ENCODE measurements at places on chromosomes 3 and 15.

GRCh38 chr3:178010306-178010705, 525.9 kb upstream of the KCNMB2 start:
- no peak for DNase-seq

GRCh38 chr3:16302082-16302631, 37.1 kb downstream of the OXNAD1 start:
- no peak for DNase-seq

GRCh38 chr3:57617739-57618138, 20.6 kb upstream of the ARF4 start:
- no peak for DNase-seq

DNA sequence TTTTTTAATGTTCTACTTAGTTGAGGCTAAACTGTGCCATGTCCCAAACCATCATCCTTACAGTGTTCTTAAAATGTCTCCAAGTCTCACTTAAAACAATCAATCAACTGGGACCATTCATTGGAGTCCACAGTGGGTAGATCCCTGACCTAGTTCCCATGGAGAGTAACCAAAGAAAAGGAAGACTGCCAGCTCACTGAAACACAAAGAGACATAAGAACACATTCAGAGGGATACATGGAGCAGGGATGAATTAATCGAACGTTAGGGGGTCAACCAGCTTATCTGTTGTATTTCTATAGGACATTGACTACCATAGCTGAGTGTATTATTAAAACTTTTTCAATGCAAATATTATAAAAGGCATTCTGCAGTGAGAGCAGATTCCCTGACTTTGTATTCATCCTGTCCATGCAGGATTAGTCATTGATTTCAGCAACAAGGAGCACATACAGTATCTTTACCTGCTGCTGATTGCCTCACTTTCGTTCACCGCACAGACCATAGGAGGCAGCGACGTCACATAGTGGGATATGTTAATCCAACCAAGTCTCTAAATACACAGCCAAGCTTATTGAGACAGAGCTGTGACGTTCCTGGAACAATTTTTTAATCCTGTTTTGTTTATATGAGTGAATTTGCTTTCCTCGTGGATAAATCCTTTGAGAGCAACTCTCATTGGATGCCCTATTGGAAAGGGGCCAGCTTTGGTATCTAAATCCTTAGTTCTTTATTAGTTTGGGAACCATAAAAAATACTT, 364.9 kb upstream of the RBMS3 start:
- no peak for DNase-seq

GRCh38 chr3:51944451-51945021, 2.4 kb downstream of the PARP3 start:
- DNase-seq, result no peak

DNA sequence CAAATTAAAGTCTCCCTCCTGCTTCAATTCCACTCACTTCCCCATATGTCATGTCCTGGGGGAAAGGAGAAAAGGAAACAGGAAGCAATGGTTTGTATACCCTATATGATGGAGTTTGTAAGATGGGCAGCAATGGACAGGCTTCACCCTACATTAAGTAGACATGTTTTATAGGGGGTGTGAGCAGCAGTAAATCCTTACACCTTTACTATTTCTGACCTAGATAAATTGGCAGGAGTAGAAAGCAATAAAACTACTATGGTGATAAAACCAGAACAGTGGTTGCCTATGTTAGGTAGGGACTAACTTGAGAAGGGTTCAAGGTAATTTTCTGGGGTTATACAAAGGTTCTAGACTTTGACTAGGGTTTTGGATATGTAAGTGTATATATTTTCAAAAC, 301.7 kb downstream of the GBE1 start:
- no peak for DNase-seq

DNA sequence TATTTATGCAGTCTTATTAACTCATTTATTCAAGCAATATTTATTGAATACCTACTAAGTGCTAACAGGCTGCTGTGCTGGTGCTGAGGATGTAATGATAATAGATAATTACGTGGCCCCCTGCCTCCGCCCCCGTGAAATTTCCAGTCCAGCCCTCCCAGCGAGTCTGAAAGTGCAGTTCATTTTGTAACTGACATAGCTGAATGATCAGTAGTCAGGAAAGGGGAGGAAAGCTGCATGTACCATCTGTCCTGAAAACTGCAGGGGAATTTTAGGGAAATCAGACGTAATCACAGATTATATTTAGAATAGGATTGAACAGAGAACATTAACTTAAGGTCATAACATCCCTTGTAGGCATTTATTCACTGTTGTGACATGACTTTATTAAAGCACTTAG, 736.8 kb downstream of the MCTP2 start:
- no peak for DNase-seq

- DNase-seq, result no peak
Observed at GRCh38 chr3:17686613-17687012, 55.8 kb downstream of the TBC1D5 start.

- no peak for DNase-seq
Observed at GRCh38 chr15:68612979-68613740, 34.4 kb downstream of the CORO2B start.

GRCh38 chr3:25679642-25680302, 15.1 kb upstream of the TOP2B start:
- no peak for DNase-seq

DNA sequence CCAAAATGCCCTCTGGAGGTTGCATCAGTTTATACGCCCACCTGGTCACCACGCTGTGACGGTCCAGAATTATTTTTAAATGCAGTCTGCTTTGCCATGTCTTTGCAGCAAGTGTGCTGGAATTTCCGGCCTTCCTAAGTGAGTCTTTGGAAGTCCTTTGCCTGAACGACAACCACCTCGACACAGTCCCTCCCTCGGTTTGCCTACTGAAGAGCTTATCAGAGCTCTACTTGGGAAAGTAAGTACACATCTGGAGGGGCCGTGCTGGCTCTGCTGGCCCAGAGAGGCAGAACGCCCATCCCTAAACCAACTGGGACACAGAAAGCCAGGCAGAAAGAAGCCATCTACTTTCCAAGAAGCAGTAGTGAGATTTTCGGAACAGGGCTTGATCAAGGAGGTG, 101.8 kb downstream of the LRRK1 start:
- DNase-seq, result no peak

DNA sequence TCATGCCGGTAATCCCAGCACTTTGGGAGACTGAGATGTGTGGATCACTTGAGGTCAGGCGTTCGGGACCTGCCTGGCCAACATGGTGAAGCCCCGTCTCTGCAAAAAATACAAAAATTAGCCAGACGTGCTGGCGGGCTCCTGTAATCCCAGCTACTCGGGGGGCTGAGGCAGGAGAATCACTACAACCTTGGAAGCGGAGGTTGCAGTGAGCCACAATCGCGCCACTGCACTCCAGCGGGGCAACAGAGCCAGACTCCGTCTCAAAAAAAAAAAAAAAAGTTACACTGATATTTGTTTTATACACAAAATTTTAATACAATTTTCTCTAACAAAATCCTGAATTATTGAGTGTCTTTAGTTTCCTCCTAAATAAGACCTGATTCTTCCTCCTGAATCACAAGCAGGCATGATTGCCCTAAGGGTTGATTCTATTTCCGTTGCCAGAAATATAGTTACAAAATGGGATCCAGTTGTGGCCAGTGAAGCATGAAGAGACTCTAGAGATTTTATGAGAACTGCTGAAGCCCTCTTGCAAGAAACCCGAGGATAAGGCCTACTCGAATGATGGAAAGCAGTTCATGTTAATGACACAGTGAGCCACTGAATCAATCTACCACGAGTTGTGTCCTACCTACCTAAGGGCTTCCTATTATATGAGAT, 9.6 kb upstream of the SMARCC1 start:
- no peak for DNase-seq

- no peak for DNase-seq
Observed at GRCh38 chr3:182794455-182795388, 1.4 kb downstream of the ATP11B start.

GRCh38 chr15:41006479-41006878, 53.2 kb downstream of the CHAC1 start:
- DNase-seq, result no peak

DNA sequence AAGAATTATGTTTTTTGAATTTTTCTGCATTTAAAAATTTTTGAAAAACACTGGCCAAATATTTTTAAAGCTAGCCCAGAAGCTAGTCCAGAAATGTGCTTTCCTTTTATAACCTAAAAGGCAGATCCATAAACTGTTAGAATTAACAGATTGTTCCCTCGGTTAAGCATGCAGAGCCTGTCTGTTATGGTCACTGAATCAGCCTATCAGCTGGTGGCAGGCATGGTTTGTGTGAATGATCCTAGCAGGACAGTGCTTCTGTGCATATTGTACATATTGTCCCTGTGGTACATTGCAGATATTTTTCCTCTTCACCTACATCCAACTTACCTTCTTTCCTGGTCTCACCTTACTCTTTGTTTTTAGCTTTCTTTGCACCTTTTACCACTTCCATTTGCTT, 53.3 kb downstream of the RARB start:
- no peak for DNase-seq

DNA sequence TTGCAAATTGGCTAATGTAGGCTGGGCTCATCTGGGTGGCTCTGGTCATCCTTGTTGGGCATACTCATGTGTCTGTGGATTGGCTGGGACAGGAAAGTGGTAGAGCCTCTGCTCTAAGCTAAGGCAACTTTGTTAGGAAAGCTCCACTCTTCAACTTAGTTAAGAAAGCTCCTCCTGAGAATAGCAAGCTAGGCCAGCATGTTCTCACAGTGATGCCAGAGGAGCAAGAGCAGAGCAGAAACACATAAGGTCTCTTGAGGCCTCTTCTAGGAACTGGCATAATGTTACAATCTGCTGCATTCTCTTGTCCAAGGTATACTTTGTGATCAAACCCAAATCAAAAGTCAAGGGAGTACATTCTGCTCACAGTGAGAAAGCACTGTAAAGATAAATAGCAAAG, 158.6 kb upstream of the RORA start:
- no peak for DNase-seq

DNA sequence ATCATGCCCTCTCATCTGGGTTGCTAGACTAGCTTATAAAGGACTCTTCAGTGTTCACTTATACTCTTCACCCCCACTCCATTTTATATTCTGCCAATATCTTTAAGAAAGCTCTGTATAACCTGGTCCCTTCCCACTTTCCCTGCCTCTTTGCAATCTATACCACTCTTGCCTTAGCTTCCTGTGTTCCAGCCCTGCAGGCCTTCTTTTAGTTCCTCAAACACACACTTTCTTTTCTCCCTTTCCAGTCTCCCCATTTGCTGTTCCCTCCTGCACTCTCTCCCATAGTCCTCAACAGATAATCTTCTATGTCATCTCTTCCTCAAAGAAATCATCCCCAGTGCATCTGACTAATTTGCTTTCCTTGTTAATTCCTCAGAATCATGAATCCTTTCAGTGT, 28.7 kb downstream of the SENP8 start:
- no peak for DNase-seq

DNA sequence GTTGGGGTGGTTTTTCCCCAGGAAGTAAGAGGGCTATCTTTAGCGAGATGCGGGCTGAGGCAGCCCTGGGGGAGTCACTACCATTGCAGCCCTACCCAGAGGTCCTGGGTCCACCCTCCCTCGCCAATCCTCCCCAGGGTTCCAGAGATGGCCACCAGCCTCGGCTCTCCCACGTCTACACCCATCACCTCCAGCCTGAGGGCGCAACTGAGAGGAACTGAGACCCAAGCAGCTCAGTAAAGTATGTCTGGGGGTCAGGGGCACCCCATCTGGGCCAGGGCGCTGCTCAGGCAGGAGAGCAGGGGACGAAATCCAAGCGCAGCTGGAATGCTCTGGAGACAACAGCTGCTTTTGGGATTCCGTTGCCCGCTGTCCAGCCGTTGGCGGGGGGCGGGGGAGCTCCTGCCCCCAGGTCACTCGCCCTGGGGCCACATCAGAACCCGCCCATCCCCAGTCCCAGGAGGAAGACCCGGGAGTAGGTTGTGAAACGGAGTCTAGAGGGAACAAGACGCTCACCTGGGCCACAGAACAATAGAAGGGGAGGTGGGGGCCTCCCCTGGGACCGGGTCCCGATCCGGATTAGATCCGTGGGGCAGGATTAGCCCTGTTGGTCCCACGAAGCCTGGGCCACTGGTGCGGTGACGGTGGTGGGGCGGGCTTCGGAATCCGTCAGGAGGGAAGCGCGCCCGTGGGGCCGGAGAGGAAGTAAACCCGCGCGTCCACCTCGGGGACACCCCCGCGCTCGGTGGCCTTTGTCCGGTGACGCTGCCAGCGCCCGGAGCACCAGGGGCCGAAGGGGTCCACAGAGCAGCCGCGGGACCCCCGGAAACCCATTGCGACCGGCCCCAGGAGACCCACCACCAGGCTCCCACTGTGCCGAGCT, 1.4 kb upstream of the NDUFAF3 start:
- no peak for DNase-seq

DNA sequence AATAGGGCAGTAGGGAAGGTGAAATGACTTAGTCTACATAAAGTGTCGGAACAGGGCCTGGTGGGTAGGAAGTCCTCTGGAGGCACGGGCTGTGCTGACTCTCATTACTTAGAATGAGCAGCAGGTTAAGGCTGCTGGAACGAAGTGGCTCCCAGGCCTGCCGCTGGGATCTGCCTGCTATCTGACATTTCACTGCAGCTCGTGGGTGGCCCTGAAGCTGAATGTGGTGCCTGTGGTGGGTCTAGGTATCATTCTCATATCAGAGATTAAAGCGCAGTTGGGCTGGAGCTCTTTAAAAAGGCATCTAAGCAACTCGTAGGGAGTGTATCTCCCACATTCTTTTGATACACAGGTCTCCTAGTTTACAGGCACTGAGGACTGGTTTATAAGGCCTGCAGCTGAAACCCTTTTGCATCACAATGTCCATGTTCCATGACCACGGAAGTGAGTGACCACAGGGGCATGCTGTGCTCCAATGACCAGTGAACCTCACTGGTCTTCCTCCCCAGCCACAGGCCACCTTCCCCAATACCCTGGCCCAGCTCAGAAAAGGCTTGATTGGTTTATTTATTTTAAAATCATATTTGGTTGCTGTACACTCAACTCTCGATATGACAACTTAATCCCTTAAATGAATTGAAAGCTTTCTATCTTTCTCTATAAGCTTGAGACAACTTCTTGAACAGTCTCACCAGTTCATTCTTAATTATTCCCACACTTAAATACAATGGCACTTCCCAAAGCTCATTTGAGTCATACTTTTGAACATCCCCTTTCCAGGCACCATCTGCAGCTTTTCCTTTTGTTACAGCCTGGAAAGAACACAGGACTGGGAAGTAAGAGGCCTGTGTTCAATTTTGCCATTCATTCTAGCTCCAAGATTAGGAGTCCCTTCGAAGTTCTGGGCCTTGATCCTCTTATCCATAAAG, 19.0 kb downstream of the ADAMTS9 start:
- DNase-seq, result no peak

GRCh38 chr3:184805351-184806038, 6.5 kb upstream of the VPS8 start:
- no peak for DNase-seq

- no peak for DNase-seq
Observed at GRCh38 chr3:145936971-145937370, 224.0 kb downstream of the PLOD2 start.

- DNase-seq, result no peak
Observed at GRCh38 chr3:46020766-46021510, 6.3 kb downstream of the XCR1 start.

- DNase-seq, result no peak
Observed at GRCh38 chr3:23549148-23549910, 256.4 kb upstream of the UBE2E1 start.

Measured in stimulated activated CD4-positive, alpha-beta T cell treated with anti-CD3 and anti-CD28 coated beads, Interleukin-15, amount 100 ng/mL, for 1 hour (primary cell).